ENCODE measurements at places on chromosomes 1 and 21.

- DNase-seq = no peak
Observed at GRCh38 chr1:1420654-1421141, 378 bp downstream of the ANKRD65 start.

DNA sequence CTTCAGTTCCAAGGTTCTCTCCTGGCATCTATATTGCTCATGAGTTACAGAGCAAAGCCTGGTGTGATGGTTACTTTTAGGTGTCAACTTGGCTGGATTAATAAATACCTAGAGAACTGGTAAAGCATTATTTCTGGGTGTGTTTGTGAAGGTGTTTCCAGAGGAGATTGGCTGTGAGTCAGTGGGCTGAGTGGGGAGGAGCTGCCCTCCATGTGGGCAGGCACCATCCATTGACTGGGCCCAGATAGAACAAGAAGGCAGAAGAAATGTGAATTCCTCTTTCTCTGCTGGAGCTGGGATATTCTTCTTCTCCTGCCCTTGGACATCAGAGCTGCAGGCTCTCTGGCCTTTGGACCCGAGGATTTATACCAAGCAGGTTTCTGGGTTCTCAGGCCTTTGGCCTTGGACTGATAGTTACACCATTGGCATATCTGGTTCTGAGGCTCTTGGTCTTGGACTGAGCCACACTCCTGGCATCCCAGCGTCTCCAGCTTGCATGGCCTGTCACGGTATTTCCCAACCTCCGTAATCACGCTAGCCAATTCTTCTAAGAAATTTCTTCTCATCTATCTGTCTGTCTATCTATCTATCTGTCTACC, 44.5 kb downstream of the B3GALT5 start:
- DNase-seq = no peak

- no peak for DNase-seq
Observed at GRCh38 chr1:31036749-31037500, 28.6 kb downstream of the PUM1 start.

GRCh38 chr21:35988416-35989137, 71.7 kb downstream of the SETD4 start:
- no peak for DNase-seq

DNA sequence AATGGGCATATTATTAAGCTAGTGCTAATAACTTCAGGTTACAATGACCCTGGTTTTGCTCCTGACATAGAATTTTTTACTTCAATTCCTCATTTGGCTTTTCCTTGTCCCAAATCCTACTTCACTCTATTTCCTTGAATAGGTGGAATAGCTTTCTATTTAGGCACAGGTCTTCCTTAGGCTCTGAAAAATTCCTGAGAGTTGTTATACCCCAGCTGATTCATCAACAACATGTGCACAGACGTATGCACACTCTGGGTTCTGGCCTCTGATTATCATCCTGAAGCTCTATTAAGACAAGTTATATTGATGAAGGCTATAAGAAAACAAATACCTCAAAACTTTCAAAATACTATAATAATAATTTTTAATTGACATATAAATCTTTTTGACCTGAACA, 172.4 kb downstream of the NTMT2 start:
- DNase-seq = no peak

- no peak for DNase-seq
Observed at GRCh38 chr1:155124503-155125463, 2.9 kb upstream of the EFNA1 start.

- no peak for DNase-seq
Observed at GRCh38 chr21:17674106-17674505, 61.4 kb upstream of the BTG3 start.

DNA sequence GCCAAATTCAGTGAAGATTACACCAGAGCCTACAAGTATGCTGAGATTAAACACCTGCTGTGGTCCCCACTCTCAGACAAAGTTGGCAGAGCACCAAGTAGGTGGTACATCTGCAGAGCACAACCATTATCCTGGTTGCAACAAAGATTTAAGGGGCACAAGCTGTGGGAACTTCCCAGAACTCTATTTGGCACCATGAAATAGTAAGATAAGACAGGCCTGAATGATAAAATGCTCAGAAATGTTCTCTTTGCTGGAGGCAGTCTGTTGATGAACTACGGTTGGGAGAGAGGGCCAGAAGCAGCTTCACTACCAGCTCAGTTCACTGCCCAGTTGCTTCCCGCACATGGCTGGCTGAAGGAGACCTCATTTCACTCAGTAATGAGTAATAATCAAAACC, 19.9 kb downstream of the RPL5 start:
- DNase-seq = no peak

- no peak for DNase-seq
Observed at GRCh38 chr1:235990330-235990795, 74.5 kb downstream of the NID1 start.

GRCh38 chr1:173409613-173410012, 67.5 kb upstream of the PRDX6 start:
- DNase-seq = no peak
